ENCODE measurements at places on chromosomes 13 and 19.
A peak's percentile ranks its signal among the peaks of the same experiment; 100 is the strongest.

DNA sequence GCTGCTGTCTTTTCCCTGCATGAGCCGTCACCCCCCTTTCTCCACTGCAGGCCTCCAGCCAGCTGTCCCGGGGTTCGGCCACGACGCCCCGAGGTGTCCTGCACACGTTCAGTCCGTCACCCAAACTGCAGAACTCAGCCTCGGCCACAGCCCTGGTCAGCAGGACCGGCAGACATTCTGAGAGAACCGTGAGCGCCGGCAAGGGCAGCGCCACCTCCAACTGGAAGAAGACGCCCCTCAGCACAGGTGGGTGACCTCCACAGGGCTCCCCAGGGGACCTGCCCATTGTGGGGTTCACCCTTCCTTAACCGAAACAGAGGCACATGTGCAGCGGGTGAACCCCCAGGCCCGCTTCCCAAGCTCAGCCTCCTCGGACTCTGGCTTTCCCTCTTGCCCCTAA lies 13.1 kb downstream of the TSSK6 start:
- DNase-seq: no peak

DNA sequence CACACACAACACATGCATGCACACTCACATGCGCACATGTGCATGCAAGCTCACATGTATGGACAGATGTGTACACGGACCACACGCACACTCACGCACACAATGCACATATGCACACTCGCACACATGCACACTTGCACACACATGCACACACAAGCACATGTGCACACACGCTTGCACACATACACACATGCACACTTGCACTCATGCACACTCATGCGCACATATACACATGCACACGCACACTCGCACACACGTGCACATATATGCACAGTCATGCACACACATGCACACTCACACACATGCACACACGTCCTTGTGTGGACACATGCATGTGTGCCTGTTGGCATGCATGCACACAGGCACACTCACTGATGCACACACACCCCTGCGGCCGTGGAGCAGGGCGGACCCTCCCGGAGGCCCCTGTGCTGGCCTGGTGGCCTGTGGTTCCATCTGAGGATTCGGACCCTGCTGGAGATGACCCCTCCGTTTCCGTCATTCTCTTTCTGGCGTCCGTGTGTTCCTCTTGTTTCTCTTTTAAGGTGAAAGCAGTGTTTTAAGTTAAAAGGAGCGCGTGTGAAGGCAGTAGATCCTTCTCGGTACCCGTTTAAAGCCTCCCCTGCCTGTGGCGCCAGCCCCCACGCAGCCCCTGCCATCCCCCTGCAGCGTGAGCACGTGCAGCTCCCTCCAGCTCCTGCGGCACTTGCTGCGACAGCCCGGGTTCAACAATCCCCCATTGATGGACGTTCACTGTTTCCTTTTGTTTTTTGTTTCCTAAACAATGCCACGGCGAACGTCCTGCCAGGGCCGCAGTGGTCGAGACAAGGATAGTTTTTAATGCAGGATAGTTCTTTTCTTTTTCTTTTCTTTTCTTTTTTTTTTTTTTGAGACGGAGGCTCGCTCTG lies 5.6 kb downstream of the NDUFS7 start:
- DNase-seq: no peak

GRCh38 chr19:18173572-18174288 lies at the start of gene IFI30:
IFI30 (plus strand) TSS chr19:18173813; CDS start chr19:18173842, 29 bp downstream.
- peak; percentile 50 for DNase-seq

DNA sequence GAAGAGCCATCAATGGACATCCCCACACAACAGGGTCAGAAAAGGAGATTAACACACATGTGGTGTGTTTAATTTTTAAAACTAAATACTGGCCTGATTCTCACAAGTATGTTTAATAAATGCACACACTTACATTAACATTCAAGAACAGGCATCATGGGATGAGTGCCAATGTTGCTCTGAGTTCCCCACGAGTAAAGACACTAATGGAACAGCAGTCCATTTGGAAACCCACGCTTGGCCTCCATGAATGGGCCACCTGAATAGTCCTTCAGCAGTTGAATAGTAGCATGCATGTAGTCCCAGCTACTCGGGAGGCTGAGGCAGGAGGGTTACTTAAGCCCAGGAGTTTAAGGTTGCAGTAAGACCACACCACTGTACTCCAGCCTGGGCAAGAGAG lies 195.2 kb upstream of the IPO5 start:
- DNase-seq: no peak

GRCh38 chr13:108621462-108621861 lies 7.9 kb upstream of the MYO16 start:
- no peak for DNase-seq

- no peak for DNase-seq
These were observed 64.1 kb upstream of the TSHZ3 start for GRCh38 chr19:31413353-31413752.

- DNase-seq: no peak
These were observed 244.8 kb downstream of the PCDH20 start for GRCh38 chr13:61170856-61171255.

DNA sequence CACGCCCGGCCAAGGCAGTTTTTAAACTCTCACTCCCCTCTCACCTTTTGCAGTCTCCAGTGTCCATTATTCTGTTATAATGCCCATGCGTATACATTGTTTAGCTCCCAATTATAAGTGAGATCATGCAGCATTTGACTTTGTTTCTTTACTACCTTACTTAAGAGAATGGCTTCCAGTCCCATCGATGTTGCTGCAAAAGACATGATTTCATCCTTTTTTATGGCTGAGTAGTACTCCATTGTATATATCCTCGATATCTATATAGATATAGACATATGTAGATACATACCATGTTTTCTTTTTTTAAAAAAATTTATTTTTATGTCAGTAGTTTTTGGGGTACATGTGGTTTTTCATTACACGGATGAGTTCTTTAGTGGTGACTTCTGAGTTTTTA lies 8.4 kb downstream of the OR7D2 start:
- no peak for DNase-seq

GRCh38 chr13:48585456-48585840 lies 52.6 kb upstream of the RCBTB2 start:
- no peak for DNase-seq

- no peak for DNase-seq
These were observed 3.2 kb downstream of the RASL11A start for GRCh38 chr13:27273658-27274425.

- DNase-seq: no peak
These were observed 242.9 kb upstream of the DACH1 start for GRCh38 chr13:72109863-72110262.

All from stimulated activated CD8-positive, alpha-beta memory T cell treated with anti-CD3 and anti-CD28 coated beads, Interleukin-12 subunit alpha, Interleukin-12 subunit beta, amount 100 ng/mL, for 4 hours (primary cell).